AML-193 (cell line): ENCODE measurements at places on chromosomes 5 and 9.

DNA sequence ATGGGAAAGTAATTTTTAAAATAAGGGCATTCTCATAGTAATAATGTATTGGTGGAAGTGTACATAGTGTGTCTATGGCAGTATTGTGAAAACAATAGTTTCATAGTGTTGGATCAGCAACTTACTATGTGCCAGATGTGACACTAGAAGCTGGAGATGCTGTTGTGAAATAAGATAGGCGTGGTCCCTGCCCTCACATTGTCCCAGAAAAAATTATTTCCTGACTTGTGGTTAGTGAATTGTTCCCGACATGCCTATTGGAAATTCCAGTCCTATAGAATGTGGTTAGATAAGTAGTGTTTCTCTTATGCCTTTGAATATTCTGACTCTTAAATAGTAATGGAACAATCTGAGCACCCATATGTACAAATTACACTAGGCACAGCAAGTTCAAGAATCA lies 55.3 kb upstream of the MTAP start:
- no peak for DNase-seq

DNA sequence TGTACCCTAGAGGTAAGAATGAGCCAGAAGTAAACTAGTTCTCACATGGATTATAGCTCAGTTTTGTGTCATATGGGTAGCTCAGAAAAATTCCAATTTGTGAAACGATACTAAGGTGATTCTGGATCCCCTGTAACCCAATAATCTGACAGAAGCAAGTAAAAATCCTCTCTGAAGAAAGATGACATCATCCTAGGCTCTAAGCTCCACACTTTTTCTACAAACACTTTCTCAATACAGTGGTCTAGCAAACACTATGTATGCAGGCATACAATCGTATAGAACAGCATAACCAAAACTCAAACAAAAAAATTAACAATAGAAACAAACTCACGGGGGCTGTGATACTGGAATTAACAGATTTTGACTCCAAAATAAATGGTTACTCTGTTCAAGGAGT lies 26.7 kb upstream of the ZNF169 start:
- DNase-seq = no peak

- no peak for DNase-seq
Measured at GRCh38 chr5:124060413-124061067, 548.6 kb downstream of the CSNK1G3 start.

- no peak for DNase-seq
Measured at GRCh38 chr5:110900829-110901228, 162.0 kb downstream of the SLC25A46 start.

DNA sequence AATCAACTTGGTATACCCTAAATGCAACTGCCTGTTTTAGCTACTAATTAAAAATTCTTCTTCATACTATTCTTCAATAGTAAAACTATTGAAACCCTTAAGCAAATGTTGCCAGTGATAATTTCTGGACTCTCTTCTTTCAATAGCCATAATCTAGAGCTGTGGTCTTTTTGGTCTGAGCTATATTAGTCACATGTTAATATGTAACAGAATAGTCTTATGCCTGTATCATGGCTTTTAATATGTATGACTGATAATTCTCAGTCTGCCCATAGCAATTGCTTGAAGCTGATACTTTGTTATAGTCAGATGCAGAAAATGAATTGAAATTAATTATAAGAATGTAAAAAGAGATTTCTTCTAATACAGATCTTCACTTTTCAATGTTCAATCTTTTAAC lies 1871.9 kb upstream of the CDH6 start:
- no peak for DNase-seq

DNA sequence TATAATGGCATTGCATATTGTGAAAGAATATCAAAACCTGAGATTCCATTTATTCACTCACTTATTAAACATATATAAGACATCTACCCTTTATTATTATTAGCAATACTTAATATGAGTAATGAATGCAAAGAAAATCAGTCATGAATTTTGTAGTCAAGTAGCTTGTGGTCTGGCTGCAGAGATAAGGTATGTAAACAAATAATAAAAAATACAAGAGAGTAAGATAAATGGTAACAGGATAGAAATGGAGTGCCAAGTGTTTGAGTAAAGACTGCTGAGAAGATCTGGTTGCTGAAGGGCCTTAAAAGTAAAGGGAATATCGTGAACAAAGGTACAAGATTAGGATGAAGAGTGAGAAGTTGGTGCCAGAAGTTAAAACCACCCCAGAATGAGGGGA lies 18.4 kb downstream of the TRIM32 start:
- DNase-seq = no peak

DNA sequence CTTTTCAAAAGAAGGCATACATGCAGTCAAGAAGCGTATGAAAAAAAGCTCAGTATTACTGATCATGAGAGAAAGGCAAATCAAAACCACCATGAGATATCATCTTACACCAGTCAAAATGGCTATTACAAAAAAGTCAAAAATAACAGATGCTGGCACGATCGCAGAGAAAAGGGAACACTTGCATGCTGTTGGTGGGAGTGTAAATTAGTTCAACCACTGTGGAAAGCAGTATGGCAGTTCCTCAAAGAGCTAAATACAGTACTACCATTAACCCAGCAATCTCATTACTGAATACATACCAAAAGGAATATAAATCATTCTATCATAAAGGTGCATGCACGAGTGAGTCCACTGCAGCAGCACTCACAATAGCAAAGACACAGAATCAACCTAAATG lies 24.5 kb downstream of the RETREG1 start:
- no peak for DNase-seq

DNA sequence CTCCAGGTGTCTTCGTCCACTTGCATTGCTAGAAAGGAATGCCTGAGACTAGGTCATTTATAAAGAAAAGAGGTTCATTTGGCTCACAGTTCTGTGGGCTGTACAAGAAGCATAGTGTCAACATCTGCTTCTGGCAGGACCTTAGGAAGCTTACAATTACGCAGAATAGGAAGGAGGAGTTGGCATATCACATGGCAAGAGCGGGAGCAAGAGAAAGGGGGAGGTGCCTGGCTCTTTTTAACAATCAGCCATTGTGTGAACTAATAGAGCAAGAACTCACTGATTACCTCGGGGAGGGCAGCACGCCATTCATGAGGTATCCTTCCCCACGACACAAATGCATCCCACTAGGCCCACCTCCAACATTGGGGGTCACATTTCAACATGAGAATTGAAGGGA lies 134.4 kb upstream of the EFNA5 start:
- DNase-seq = no peak

GRCh38 chr9:4499917-4500316 lies 9.6 kb downstream of the SLC1A1 start:
- DNase-seq = no peak

DNA sequence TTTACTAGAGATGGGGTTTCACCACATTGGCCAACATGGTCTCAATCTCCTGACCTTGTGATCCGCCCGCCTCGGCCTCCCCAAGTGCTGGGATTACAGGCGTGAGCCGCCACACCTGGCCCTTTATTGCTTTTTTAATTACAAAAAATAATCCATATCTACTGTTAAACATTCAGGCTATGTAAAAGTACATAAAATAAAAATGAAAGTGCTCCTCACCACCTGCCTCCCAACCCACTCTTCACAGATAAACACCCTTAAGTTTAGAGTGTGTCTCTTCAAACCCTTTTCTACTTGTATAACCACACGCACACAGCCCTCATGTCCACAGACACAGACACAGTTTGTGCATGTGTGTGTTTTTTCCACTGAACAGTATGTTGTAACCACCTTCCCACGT lies 16.7 kb downstream of the TSC1 start:
- no peak for DNase-seq

DNA sequence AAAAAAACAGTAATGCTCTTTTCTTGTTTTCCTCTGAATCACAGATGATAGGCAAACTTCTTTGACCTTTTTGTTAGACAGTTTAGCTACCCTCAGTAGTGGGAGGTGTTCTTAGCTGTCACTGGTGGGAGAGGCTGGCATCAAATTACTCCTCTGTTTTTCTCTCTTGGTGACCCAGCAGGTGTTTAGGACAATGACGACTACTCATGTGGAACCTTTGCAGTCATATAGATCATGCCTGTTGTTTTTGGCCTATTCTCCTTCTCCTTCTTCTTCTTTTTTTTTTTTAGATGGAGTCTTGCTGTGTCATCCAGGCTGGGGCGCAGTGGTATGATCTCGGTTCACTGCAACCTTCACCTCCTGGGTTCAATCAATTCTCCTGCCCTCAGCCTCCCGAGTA lies 15.4 kb upstream of the NPR2 start:
- DNase-seq = no peak

DNA sequence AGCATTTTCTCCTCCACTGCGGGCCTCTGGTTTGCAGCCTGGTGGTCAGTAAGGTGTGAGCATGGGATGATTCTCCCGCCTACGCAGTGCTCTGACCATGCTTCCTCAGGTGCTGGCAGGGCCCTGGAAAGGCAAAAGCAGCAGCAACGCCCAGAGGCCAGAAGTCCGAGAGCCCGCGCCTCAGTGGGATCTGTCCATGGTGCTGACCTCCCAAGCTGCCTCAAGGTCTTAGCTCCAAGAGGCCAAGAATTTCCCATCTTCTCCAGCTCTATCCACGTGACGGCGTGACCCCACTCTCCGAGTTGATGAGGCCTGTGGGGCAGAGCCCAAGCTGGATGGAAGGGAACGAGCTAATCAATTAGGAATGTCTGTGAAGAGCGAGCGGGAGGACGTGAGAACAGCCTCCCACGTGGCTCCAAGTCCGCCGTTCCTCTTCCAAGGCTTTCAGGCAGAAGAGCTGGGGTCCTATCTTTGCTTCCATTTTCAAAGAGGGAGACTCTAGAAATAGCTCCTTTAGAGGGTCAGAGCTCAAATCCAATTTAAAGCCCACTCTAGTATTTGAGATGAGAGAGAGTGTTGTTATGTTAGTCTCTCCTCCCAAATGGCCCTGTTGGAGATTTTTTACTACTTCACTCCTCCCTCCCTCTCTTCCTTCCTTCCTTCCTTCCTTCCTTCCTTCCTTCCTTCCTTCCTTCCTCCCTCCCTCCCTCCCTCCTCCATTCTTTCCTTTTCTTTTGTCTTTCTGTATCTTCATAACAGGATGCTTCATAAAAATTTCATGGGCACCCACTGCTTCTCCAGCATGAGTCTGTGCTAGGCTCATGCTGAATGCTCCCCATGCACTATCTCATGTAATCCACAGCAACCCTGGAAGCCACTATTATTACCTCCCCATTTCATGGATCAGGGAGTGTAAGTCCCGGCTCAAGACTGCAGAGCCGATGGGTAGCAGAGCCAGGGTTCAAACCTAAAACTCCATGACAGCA lies 69.3 kb downstream of the OLFM1 start:
- DNase-seq = no peak

DNA sequence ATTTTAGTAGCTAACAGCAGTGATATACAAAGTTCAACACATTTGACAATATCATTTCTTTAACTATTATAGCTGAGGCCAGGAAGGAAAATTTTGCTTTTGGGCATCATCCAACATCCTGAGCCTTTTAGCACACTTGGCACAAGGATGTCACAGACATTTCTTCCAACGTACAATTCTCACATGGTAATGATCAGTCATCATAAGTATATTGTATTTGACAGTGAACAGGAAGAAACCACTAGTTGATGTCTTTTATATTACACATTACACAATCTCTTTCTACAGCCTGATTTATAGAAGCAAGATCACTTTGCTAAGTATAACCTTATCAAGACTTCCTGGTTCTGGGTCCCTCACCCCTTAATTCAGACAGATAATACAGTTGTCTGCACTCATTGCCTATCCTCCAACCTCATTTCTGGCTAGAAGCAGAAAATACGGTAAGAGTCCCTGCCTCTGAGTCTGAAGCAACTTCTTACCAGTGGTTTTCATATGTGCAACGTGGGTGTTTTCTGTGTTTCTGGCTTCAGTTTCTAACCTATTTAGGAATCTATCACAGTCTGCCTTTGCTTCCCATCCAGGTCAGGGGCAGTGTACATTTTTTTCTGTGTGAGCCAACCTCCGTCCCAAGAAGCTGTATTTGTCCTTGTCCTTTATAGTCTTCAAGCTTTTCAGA lies 167.8 kb downstream of the PAM start:
- no peak for DNase-seq

- no peak for DNase-seq
Measured at GRCh38 chr5:174378121-174378874, 332.8 kb downstream of the NSG2 start.

DNA sequence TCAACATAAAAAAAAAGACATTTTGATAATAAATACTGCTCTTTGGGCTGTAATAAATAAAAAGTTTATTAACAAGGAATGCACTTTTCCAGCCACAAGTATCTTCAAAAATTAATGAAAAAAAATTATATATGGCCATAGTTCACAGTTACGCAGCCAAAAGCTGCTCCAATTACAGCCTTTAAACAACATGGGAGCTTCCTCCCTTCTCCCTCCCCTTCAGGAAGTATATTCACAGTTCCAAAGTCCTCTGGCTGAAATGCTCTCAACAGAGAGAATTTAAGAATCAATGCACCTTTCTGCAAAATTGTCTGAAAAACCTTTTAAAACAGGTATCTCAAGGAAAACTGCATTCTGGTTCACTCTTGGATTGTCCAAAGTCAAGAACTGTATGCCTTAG lies 5.9 kb downstream of the PLK2 start:
- no peak for DNase-seq

DNA sequence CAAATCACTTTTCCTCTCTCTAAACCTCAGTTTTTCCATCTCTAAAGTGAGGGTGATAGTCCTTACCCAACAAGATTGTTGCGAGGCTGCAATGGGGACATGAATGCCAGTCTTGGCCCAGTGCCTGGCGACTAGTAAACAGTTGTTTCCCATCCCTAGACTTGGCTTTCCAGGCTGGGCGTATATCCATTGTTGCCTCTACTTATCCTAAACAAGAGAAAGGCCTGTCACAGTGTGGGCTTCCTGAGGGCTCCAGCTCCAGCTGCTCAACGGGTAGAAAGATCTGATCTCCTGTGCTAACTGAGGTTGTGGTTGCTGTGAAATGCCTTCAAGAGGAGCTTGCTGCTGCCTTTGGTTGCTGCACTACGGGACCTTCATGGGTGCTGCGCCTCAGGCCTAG lies 142.0 kb downstream of the NSG2 start:
- no peak for DNase-seq

DNA sequence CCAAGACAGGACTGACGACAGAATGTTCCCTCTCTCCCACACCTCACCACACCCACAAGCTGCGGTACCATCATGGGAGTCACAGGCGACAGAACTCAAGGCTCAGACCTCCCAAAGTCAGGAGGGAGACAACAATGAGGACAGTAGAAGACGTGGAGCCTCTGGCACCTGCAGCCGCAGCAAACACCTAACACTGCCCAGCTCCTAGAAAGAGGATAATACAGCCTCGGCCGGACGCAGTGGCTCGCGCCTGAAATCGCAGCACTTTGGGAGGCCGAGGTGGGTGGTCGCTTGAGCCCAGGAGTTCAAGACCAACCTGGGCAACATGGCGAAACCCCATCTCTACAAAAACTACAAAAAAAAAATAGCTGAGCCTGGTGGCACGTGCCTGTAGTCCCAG lies 13.2 kb upstream of the PRDM12 start:
- no peak for DNase-seq

GRCh38 chr9:23849379-23850035 lies 23.5 kb upstream of the ELAVL2 start:
- no peak for DNase-seq

- DNase-seq = no peak
Measured at GRCh38 chr5:33297760-33298216, 143.0 kb upstream of the TARS1 start.

GRCh38 chr5:139061274-139061673 lies 136.9 kb downstream of the SIL1 start:
- no peak for DNase-seq
